ENCODE measurements at places on chromosomes 2 and 18.

- DNase-seq = no peak
Measured at GRCh38 chr2:10772201-10772867, 40.3 kb downstream of the PDIA6 start.

- no peak for DNase-seq
Measured at GRCh38 chr2:2570360-2570759, 239.3 kb upstream of the MYT1L start.

DNA sequence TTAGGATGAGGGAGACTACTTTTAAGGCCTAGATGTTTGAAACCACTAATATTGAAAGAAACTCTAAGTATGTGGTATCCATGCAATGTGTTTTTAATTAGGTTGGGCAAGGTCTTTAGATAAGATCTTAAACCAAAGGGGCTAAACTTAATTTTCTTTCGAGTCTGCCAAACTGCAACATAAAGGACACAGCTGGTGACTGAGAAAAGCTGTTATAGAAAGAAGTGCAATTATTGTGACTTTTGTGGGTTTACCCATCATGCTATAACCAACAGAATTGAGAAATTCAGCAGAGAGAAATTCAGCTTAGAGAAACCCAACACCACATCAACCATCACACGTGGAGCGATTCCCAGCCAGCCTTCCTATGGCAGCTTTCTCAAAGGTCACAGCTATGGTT is 119.5 kb upstream of the LMAN1 start:
- DNase-seq = no peak

DNA sequence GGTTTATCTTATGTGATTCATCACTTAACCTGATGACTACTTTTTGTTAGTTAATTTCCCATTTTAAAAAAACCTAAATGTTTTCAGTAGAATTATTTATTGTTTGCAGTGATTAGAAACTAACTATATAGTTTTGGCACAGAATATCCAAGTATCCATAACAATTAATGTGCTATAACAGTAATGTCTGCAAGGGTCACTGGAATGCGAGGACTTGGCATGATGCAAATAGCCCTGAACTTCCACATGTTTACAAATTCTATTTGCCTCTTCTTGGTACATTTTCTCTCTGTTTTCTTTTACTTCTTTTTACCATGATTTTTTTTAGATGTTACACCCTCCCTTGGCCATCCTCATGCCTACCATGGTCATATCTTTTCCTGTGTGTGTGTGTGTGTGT is 49.3 kb upstream of the GALNT3 start:
- peak; percentile 97 for DNase-seq

DNA sequence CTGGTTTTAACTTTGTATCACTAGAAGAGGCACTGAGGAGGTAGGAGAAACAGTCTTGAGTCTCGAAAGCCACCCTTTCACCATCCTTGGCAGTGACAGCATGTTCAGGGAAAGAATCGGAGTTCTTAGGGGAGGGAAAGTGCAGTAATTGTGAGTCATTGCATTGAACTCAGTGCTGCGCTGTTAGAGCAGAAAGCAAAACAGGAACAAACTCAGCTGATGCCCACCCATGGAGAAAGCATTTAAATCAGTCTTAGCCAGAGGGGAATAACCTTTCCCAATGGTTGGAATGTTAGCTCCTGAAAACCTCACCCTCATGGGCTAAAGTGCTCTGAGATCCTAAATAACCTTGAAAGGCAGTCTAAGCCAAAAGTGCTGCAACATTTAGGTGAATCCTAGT is 845.6 kb upstream of the CNTNAP5 start:
- no peak for DNase-seq

DNA sequence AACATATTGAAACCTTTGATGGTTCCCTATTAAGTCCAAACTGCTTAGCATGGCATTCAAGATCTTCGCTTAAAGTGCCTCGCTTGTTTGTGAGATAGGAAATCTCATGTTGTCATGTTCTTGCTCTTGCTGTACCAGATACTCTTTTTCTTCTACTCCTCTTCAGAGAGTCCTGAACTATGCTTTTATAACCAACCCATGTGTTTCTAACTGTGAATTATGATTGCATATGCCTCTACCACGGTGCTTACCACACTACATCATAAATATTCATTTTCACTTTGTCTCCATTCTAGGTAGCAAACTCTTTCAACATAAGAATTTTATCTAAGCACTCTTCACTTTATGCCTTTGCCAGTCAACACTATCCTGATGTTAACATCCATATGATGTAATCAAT is 23.6 kb downstream of the STAT4 start:
- DNase-seq = no peak

DNA sequence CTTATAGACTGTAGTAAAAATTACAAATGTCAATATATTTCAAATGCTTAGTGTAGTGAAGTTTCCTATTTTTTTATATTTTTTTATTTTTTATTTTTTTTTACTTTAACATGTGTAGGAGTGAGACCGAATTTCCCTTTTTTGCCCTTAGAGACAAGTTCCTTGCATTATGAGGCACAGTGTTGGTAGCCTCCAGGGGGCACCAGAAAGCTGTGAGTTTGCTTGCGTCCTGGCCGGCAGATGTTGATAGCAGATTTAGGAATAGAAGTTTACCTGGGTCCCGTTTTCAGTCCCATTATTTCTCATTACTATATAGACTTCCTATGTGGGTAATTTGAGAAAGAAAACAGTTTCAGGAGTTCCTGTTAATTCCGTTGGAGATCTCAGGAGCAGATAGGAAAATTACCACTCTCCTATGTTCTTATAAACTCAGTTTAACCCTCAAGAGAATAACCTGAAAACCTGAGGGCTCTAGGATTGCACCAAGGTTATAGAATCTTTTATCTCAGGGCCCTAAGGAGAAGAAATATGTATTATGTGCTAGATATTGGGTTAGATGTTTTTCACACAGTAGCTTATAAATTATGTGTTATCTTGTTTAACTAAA is 157.5 kb upstream of the SESTD1 start:
- DNase-seq = peak; percentile 49

- no peak for DNase-seq
Measured at GRCh38 chr2:55879976-55880375, 43.6 kb downstream of the EFEMP1 start.

- peak; percentile 70 for DNase-seq
Measured at GRCh38 chr18:65235966-65236624, 514.7 kb upstream of the CDH7 start.
